Stimulated activated CD8-positive, alpha-beta memory T cell treated with anti-CD3 and anti-CD28 coated beads, Interleukin-4, amount 100 ng/mL, for 24 hours (primary cell): ENCODE measurements at places on chromosomes 3 and 15.

DNA sequence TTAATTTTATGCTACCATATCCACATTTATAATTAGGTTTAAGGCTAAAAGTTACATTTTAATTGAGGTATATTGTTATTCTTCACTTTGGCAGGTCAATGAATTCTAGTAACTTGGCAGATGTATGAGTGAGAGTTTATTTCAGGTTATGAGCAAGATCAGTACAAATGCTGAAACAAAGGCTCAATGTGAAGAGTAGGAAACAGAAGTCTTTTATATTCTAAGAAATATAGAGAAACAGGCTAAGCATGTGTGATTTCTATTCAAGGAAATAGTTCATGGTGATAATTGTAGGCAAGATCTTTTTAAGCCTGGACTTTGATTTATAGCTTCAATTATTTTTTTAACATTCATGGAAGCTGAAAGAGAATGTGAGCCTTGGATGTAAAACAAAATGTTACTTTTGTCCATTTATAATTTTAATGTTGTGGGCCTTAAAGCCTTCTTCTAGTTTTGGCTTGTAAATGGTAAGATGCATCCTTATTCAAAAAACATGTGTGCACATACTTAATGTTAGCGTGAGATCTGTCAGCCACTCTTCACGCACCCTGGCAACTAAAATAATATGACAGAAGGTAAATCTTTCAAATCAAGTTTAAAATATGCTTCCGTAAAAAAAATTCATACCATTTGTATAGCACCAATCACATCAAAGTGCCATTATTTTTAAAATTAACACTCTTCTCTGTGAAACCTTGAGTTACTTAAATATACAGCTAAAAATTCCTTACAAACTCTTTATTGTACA is 22.8 kb upstream of the OSTN start:
- DNase-seq: no peak

DNA sequence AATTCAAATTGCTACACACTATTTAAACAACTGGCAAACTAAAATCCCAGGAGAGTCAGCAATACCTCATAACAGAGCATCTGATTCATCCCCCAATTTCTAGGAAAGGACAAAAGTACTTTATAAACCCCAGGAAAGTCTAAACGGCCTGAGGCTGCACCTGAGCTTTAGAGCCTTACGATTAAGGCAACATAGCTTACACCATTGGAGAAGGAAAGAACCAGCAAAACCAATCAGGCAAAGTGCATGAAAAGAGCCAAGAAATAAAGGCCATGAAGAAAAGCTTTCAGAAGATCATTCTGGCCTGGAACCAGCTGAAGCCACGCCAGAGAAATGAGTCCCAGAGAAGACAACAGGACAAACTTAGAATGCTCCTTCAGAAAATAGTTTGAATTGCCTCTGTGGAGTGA is 48.1 kb downstream of the PTPN9 start:
- no peak for DNase-seq

DNA sequence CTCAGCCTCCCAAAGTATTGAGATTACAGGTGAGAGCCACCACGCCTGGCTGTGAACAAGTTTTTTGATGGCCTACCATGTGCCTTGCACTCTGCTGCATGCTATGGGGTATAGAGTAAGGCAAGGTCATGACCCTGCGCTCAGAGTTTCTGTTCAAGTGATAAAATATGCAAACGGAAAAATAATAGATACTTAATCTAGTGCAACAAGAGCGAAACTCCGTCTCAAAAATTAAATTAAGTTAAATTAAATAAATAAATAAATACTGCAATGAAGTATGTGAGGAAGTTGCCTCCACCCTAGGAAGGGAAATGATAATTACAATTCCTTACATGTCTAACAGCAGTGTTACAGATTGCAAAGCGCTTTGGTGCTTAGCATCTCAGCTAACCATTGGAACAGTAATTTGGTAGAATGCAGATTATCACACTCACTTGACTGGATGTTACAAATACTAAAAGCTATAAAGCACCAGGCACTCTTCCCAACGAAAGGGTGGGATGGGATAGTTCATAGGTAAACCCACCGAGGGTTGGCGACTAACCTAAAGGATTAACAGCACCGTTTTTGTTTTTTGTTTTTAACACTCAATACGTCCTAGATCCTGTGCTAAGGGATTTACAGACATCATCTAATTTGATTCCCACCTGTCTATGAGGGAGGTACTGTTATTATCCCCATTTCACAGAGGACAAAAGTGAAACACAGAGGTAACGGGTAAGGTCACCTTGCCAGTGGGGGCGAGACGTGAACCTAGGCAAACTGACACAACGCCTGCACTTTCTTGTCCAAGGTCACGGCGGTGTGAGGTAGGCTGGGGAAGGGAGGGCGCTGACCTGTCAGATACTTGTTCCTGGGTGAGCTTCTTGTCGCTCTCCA is 793 bp upstream of the FANCD2 start:
- no peak for DNase-seq

DNA sequence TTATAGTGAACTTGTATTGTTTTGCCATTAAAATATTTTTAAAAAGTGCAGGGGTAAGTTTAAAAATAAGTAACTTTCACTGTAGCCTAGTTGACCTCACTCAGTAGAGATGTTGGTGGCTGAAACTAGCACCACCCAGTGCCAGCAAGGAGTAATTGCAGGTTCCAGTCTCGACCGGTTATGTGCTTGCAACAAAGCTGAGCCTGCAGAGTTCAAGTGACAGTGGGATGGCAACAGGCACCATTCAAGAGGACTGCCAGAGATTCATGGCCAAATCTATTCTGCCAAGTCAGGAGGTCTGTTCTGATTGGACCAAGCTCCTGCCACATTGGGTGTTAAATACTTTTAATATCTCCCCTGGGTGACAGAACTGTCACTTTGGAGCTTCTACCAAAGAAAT is 2.7 kb downstream of the ADAMTS7 start:
- DNase-seq: no peak

GRCh38 chr3:144866476-144866875 is 894.9 kb downstream of the DIPK2A start:
- no peak for DNase-seq
